ENCODE measurements at places on chromosomes 2 and 18.
A peak's percentile ranks its signal among the peaks of the same experiment; 100 is the strongest.

DNA sequence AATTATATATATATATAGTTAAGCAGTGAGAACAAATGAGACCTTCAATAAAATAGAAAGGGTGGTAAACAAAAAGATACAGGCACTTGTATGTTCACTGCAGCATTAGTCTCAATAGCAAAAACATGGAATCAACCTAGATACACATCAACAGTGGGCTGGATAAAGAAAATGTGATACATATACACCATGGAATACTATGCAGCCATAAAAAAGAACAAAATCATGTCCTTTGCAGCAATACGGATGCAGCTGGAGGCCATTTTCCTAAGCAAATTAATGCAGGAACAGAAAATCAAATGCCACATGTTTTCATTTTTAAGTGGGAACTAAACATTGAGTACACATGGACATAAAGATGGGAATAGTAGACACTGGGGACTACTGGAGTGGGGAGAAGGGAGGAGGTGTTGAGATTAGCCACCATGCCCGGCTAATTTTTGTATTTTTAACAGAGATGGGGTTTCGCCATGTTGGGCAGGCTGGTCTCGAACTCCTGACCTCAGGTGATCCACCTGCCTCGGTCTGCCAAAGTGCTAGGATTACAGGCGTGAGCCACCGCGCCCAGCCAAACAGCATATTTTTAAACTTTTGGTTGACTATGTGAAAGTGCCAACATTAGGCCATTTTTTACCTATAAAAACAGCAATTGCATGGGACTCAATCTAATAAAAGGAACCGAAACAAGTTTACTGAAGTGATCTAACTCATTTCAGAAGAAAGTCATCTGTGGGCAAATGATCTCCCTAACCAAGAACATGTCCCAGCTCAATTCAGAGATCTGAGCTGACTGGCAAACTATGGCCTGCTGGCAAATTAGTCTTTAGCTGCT is 23.7 kb downstream of the ICA1L start:
- DNase-seq, result no peak

- DNase-seq, result no peak
Observed at GRCh38 chr2:135850892-135851668, 14.1 kb upstream of the LCT start.

- DNase-seq, result no peak
Observed at GRCh38 chr2:105849431-105850179, 104.9 kb downstream of the NCK2 start.

DNA sequence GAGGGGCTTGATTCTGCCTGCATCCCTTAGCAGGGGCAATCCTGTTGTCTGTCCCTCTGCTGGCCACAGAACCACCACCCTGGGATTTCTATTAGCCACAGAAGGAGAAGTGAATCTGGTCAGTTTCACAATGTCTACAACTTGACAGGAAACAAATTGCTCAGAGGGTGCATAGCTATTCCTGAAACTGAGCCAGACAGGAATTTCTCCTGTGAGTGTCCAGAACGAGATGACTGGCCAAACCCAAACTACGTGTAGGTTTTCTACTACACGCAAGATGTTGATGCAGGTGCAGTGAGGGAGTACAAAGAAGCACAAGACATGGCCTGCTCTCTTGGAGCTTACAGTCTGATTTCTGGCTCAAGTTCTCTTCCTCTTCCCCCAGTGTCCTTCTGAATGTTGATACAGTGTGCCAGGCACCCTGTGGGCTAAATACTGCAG is 201.9 kb downstream of the CLIP4 start:
- no peak for DNase-seq

GRCh38 chr18:12726774-12727550 is 24.1 kb downstream of the PSMG2 start:
- peak; percentile 73 for DNase-seq

- no peak for DNase-seq
Observed at GRCh38 chr2:178234648-178235047, 40.3 kb downstream of the OSBPL6 start.

DNA sequence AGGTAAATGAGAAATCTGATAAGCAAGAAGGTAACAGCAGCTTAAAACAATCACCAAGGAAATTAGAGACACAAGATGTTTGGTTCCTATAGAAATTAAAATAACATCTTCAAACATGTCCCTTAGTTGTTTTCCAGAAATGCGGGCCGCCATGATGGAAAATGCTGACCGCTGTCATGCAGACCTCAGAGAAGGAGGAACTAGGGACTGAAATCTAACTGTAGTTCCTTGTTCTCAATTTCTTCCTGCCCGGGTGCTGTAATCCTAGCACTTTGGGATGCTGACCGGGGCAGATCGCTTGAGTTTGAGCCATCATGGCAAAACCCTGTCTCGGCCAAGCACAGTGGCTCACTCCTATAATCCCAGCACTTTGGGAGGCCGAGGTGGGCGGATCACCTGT is 51.1 kb downstream of the TEX51 start:
- DNase-seq, result no peak
